Hematopoietic multipotent progenitor cell treated with erythropoietin and hydrocortisone succinate and interleukin-3 and kit ligand, for 4 days (in vitro differentiated cells): ENCODE measurements at places on chromosomes 3 and 15.

- DNase-seq, result peak; percentile 6
These were observed 49.1 kb downstream of the NEK11 start for GRCh38 chr3:131075632-131076328.

DNA sequence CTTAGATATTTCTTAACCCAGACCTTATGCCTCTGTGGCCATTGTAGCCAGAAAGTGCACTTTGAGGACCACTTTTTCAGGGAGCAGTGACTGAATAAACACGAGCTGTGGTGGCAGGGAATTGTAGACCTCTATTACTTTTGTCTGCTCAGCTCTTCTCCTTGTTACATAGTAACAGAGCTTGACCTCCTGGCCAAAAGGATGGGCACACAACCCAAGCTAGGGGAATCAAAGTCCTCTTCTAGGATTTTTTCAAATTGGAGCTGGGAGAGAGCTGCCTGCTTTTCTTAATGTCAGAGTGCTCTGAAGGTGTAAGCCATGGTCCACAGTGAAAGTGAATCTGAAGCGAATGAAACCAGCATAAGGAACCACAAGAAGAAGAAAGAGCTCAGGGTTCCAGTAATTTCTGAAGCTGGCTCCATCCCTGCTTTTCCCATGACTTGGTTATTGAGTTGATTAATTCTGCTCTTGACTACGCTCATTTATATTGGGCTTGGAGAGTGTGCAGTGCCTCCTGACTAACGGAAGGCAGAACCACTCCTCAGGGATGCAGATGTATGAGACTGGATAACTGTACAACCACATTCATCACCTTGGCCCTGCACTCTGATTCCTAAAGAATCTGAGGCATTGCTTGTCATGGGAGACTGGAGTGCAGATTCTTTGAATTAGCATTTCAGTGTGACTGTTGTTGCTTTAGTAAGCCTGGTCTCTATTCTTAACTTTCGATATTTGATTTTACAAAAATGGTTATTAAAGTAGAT lies 60.9 kb downstream of the TLNRD1 start:
- no peak for DNase-seq

DNA sequence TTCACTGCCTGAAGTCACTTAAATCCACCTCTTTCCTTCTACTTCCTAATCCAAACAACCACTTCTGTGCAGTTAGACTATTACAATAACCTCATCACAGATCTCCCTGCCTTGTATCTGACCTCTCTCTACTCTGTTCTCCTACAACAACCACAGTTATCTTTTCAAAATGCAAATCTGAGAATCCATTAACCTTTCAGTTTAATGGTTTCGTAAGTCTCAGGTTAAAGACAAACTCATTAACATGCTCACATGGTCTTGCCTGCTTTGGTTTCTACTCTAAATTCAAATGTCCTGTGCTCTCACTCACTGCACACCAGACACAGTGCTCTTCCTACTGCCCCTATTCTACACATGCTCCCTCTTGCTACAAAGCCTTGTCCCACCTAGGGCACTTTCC lies 406.5 kb upstream of the THBS1 start:
- no peak for DNase-seq

- no peak for DNase-seq
These were observed 46.8 kb downstream of the EOMES start for GRCh38 chr3:27675287-27675686.

- no peak for DNase-seq
These were observed 292.0 kb upstream of the C2CD4B start for GRCh38 chr15:62457100-62457499.

GRCh38 chr15:86063356-86064095 lies 16.1 kb upstream of the AGBL1 start:
- DNase-seq, result no peak

- peak; percentile 86 for DNase-seq
These were observed 24.4 kb downstream of the NAA50 start for GRCh38 chr3:113721636-113722035.

GRCh38 chr3:157110761-157111278 lies 49.1 kb downstream of the CCNL1 start:
- DNase-seq, result no peak

- peak; percentile 65 for DNase-seq
These were observed 62.7 kb downstream of the EOMES start for GRCh38 chr3:27659279-27660021.

GRCh38 chr3:70433091-70433490 lies 120.7 kb upstream of the MDFIC2 start:
- DNase-seq, result no peak

DNA sequence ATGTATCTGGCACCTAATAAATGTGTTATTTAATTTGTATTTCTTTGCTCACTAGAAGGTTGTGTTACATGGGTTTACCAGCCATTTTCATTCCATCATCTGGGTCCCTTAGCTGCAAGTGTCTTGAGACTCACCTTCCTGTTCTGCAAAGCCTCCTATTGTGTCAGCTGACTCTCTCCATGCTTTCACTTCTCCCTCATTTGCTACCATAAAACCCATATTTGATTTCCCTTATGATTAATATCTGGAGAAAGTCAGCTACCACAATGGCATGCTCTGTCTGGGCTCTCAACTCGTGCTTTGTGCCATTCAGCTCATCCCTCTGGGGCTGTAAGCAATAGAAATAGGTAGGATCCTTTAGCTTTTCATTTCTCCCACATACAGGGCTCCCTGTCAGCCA lies 79.5 kb upstream of the EIF1B start:
- peak; percentile 5 for DNase-seq

GRCh38 chr3:155231792-155232191 lies 61.7 kb downstream of the STRIT1 start:
- DNase-seq, result no peak

GRCh38 chr3:135970506-135971116 lies 5.1 kb downstream of the PPP2R3A start:
- peak; percentile 31 for DNase-seq

DNA sequence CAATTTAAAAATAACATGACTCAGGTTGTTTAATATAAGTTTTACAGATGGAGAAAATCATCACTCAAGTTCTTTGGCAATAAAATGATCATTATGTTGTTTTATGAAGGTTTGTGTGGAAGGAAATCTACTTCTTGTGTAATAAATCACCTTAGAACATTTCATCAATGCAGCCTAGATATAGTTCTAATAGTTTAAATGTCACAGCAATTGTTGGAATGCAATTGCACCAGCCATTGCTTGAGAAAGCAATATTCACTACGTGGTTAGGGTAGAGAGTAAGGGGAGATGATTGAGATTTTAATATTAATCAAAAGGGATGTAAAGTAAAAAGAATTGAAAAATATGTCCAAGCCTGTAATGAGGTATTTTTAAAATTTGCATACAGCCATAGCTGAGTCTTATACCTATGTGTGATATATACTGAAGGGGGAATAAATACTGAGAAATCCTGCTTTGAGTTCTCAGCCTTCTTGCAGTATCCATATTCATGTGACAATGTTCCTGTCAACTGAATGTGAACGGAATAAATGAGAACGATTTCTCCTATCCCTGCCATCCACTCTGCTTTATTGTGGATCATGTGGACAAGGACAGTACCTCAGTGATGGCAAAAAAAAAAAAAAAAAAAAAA lies 257.9 kb downstream of the OTOL1 start:
- no peak for DNase-seq

- peak; percentile 46 for DNase-seq
These were observed 174.4 kb upstream of the LPP start for GRCh38 chr3:187979564-187979963.

GRCh38 chr3:177742273-177742672 lies 545.0 kb upstream of the TBL1XR1 start:
- no peak for DNase-seq

- DNase-seq, result peak; percentile 41
These were observed 43.6 kb upstream of the ATP2B2 start for GRCh38 chr3:10548992-10549391.

DNA sequence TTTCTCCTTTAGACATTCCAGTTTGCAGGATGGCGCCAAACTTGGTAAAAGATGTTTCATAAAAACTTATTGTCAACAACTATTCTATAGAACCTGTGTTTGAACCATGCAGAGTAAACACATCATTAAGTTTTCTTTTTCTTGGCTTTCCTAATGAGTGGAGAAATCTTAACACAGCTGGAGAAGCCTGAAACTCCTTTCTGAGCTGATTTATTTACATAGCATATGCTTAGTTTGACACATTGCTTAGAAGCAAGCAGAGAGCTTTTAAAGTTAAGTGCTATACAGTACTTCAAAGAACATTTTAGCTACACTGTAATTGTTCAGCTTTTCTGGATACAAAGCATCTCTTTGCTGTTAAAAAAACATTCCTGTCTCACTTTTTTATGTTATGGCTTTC lies 61.0 kb upstream of the PAQR5 start:
- DNase-seq, result no peak

- no peak for DNase-seq
These were observed 6.7 kb upstream of the P2RY1 start for GRCh38 chr3:152828075-152828840.

DNA sequence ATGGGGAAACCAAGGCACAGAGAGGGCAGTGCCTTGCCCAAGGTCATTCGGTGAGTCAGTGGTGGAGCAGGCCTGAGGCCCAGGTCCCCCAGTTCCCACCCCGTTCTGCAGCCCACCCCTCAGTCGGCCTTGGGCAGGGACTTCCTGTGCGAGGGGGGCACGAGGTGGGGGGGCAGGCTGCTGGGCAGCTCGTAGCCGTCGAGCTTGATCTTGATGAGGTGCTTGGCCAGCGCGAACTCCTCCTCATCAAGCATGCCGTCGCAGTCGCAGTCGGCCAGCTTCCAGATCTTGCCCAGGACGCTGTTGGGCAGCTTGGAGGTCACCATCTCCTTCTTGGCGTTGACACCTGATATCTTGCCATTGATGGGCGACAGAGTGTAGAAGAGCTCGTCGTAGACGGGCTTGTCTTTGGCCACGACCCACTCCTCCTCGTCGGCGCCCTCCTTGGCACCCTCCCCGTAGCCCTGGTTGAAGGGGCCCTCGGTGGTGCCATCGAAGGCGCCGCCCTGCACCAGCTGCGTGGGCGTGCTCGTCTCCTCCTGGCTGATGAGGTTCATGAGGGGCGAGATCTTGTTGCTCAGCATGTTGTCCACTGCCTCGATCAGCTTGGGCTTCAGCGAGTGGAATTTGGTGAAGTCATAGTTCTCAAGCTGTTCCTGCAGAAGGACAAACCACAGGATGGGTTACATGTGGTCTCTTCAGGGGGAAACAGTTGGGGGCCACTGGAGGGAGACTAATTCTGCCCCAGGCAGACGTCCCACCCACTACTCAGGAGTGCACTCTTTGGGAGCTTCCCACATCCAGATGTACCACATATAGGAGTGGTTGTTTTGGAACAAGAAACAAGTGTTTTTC lies 6.9 kb upstream of the SPTBN5 start:
- DNase-seq, result no peak

DNA sequence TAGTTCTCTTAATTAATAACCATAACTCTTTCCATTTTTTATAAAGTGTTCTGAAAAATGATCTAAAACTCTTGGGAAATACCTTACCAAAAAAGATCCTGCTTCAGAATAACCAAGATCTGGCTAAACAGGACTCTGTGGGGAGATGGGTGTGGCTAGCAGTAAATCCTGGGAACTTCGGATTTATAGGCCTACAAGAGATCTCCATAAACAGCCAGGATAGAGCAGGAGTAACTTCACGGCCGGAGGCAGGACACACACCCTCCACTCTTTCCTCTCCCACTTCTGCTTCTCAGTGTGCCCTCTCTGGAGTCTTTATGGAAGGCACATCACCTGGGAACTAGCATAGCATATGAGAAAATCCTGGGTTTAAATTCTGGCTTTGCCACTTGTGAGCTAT lies 309.4 kb upstream of the SOX2 start:
- no peak for DNase-seq

DNA sequence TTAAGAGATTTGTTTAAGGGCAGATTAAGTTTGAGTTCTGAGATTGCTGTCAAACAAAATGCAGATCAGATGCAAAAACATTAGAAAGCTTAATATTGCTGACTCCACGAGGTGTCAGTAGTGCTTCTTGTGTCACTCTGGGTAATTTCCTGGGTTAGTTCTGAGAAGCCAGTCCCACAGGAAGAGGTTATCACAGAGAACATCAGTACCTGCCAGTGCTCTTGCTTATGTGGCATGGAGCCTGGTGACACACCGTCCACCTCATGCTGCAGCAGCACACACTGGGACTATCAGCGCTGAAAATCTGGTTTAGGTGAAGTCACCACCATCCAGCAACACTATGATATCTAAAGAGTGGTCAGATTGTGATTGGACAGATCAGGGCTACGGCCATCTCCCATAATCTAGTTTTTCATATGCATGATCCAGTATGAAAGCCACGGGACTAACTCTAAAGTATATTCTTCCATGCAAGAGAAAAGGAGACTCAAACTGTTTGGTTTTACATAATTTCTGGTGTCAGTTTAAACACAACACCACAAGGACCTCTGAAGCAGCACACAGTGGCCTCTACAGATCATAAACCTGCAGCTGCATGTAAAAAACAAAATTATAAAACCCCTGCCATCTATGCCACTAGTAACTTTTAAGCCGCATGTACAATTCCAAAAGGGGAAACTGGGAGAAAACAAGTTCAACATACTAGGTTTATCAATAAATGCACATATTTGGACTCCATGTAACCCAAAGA lies 36.1 kb upstream of the MYO5C start:
- peak; percentile 77 for DNase-seq

GRCh38 chr15:94671858-94672532 lies 440.6 kb downstream of the MCTP2 start:
- DNase-seq, result no peak

GRCh38 chr3:121584418-121584817 lies 8.8 kb upstream of the FBXO40 start:
- no peak for DNase-seq

GRCh38 chr3:71130471-71131374 lies 452.8 kb downstream of the FOXP1 start:
- peak; percentile 93 for DNase-seq

DNA sequence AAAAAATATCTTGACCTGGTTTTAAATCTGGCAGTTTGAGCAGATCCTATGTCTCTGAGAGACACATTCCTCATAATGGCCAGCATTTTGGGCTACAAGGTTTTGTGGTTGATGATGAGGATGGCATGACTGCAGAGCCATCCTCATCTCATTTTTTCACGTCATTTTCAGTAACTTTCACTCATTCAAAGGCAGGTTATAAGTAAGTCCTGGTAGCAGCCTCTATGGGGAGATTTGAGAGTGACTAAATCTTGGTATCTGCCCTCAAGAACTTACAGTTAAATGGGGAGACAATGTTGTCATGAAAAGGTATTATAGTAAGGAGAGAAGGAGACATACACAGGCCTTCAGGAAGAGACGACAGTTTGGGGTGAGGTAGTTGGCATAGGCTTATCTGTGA lies 14.5 kb downstream of the TIGIT start:
- no peak for DNase-seq

DNA sequence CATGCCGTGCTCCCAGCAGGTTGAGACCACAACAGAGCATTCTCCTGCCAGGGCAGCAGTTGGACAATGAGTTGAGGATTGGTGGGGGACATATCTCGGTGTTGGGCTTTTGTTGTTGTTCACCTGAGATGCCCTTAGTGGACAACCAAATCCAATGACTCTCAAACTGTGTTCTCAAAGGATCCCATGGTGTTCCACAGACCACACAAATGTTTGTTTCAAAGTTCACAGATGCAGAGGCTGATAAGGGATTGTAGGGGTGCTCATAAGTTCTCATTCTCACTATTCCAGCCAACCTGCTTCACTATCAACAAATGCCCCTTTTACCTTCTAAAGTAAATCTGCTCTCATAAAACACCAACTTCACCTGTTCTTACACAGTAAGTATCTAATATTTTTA lies 159.9 kb downstream of the OSBPL10 start:
- DNase-seq, result no peak

- peak; percentile 21 for DNase-seq
These were observed 64.4 kb downstream of the PHC3 start for GRCh38 chr3:170117134-170117533.
